Stimulated activated CD4-positive, alpha-beta T cell treated with anti-CD3 and anti-CD28 coated beads, Interleukin-4, amount 100 ng/mL, for 48 hours (primary cell): ENCODE measurements at places on chromosomes 12 and 14.

DNA sequence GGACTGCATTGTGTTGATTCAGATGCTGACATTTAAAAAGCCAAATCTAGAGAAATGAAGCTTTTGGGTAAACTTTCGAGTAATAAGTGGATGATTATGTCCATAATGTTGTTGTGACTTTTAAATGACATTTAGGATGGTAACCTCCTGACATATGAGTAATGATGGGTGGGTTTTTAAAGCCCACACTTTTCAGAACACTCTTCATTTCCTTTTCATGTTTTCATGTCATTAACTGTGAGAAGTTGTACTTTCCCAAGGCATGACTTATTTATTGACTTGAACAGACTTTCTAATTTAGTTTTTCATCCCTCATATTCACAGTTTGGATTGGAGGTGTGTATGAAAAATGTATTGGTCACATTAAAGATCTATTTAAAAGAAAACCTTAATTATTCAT lies 35.5 kb downstream of the RGS6 start:
- DNase-seq, result no peak

DNA sequence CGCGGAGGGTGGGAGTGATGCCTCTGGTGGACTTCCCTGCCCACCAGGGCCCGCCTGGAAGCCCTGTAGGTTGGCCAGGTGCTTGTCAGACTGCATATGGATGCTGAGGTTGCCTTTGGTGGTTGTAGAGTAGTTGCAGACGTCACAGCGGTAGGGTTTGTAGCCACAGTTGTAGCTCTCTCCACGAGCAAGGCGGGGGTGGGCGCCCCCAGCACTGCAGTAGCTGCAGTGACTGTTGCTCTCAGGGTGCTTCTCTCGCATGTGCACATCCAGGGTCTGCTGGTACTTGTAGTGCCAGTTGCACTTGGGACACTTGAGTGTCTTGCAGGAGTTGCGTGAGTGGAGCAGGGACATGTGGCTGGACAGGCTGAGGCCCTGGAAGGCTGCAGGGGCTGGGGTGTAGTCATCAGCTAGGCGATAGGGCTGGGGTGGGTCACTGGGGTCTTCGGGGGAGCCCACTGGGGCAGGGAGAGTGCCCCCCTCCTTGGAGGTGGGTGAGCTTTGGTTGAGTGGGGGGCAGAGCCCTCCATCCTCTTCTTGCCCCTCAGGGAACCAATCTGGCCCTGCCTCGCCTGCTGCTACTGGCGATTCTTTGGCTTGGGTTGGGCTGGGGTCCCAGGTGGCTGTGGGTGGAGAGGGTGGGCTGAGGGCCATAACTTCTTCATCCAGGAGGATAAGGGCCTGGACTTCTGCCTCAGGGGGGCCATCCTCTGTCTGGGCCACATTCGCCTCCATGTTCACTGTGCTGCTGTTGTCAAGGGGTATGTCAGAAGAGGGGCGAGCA lies 17.7 kb downstream of the ZFHX2 start:
- DNase-seq, result no peak

DNA sequence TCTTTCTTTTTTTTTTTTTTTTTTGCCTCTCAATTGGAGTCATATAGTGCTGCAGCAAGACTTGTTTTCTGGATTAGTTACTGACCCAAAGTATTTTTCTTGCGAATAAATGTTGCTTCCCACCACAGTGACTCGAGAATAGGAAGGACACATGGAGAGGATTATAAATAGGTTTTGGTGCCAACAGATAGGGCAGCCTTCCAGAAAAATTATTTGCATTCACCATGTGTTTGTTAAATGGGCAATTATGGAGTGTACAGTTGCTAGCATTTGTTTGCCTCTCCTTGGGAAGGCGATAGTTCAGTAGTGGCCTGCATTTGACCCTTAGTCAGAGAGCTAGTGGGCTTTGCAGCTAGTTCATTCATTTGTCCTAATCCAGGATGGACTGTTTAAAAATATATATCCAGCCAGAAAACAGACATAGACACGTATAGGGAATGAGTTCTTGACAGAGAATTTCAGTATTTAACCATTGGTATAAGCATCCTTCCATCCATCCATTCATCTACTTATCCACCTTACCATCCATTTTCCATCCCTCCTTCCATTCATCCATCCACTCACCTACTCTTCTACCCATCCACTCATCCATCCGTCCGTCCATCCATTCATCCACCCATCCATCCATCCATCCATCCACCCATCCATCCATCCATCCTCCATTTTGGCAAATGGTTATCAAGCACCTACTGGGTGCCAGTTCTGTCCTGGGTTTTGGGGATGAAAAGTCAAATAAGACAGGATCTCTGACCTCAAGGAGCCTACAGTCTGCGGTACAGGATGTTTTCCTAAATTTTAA lies 67.5 kb downstream of the CHST11 start:
- DNase-seq, result no peak

DNA sequence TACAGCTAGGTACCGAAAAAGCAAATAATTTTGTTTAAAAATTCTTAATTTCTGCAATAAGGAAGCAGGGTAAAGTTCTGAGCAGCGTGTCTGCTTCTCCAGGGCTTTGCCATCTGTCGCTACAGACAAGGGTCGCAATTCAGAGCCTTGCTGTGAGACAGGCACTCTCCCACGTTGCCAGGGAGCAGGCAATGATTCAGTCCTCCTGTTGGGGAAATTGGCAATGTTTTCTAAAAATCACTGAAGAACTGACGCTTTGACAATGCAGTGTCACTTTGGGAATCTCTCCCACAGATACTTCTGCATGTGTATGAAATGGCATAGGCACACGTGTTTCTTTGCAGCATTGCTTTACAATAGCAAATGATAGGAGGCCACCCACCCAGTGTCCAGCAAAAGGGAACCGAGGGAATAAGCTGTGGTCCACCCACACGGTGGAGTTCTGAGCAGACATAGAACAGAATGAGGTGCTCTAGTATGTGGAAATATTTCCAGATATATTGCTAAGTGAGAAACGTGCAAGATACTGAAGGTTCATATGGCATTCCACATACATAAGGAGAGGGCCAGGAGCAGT lies 16.0 kb upstream of the HIP1R start:
- no peak for DNase-seq

DNA sequence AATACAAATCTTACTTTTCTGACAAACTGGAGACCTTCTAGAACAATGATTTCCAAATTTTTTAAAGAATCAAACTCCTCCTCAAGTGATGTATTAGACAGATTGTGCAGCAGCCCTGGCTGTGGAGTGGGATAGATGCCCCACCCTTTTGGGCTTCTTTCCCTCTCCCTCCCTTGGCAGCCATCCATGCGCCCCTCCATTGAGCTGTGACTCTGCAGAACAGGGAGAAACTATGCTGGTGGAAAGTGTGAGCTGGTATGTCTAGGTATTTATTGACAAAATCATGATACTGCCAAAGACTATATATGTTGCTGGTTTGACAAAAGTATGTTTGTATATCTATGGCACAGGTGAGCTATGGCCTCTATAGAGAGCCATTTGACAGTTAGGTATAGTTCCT lies 138.5 kb downstream of the KTN1 start:
- no peak for DNase-seq

DNA sequence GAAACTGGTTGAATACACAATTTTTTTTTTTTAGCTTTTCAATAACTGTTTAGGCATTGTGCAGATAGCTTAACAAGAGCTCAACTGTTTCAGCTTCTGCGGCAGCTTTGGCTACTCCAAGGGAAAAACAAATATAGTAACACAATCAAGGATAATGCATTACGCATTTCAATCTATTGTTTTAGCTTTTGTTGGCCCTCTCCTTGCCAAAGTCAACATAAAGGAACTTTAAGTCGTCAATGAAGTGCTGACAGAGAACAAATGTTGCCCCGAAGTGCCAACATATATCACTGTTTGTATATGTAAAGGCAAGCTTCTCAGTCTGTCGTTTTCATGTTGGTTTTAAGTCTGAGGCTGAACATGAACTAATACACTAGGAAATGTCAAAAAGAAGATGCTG lies 1087.4 kb upstream of the FLRT2 start:
- DNase-seq, result no peak

GRCh38 chr12:107684990-107685359 lies 624 bp upstream of the PWP1 start:
- no peak for DNase-seq

- no peak for DNase-seq
Measured at GRCh38 chr14:39434401-39434800, 2.2 kb upstream of the FBXO33 start.

DNA sequence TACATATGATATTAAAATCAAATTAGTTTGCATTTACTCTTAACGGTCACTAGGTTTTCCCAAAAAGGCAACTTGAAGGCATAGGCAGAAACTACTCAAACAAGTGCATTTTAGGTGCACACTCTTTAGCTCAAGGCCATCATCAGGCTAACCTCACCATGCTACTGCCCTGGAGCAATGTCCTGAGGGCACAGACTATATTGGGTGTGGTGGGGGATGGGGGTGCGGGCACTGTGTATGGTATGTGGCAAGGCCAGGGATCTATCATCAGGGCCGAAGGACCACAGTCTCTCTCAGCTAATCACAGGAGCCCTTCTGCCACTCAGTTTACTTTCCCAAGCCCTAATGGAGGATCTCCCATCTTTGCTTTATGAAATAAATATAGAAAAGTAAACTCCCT lies 51.9 kb downstream of the SH2B3 start:
- no peak for DNase-seq

DNA sequence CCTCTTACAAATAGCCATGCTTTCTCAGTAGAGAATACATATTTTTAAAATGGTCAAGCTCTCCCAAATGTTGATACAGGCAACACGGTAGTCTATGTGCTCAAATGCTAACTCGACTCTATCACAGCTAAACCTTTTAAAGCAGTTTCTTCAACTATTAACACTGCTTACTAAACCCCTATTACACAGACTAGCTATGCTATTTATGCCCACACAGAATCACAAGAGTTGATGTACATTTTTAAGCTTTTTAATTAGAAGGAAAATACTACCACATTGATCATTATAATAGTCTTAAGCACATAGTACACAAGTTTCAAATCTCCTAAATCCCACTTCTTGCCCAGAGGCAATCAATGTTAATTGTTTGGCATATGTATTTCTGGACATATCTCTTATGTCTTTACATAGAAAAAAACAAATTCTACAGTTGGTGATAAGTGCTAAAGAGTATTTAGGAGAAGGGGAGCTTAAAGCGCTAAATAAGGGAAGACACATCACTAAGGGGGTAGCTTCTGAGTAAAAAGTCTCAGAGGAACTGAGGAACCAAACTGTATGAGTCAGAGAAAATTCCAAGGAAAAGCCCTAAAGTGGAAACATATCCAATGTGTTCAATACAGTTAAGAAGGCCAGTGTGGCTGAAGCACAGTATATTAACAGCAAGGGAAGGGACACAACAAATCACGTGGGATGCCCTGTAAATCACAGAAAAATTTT lies 13.7 kb downstream of the HNRNPC start:
- no peak for DNase-seq

GRCh38 chr12:68611094-68611805 lies 551 bp downstream of the RAP1B start:
- no peak for DNase-seq

- DNase-seq, result no peak
Measured at GRCh38 chr12:109461846-109462756, 15.0 kb downstream of the KCTD10 start.

GRCh38 chr12:110538869-110539622 lies 36.9 kb downstream of the RAD9B start:
- DNase-seq, result no peak

DNA sequence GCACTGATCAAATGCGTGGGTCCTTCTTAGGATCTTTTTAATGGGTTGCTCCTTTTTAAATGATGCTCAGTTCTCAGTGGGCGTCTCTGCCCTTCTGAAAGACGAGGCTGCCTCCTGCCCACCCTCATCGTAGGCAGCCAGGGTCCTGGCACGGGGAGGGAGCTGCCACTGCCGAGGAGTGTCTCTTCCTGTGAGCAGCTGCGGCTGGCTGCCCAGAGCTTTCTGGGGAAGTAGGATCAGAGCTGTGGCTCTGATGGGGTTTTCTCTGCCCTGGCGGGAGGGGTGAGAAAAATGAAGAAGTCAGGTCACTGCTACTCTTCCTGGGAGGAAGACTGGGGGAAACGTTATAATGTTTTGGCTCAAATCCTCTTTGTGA lies 31.1 kb upstream of the BEGAIN start:
- DNase-seq, result no peak

DNA sequence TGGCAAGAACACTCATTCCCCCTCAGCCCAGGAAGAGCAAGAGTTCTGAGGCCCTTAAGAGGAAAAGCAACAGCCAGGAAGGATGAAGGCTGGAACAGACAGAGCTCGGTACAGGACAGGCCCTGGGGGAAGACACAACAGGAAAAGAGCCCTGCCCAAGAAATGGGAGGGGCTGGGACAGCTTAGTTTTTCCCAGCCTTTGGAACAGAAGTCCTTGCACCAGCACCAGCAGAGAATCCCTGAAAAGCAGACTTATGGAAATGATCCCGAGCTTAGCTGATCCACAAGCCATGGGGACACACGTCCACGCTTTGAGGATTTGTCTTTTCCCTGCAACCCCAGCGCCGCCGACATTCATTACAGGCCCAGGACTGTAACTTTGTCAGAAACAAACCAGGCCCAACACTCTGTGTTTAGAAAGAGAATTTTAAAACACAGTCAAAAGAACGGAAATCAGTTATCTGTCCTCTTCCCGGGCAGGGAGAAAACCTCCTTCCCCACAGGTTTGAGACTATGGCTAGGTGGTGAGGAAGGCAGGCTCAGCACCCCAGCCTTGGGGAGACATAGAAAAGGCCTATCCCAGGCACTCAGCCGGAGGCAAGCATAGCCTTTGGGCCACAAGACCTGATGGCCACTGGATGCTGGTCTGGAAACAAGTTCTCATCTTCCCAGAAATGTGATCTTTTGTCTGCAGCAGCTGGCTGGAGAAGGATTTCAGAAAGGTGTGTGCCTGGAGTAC lies 4.0 kb upstream of the AVIL start:
- DNase-seq, result no peak

DNA sequence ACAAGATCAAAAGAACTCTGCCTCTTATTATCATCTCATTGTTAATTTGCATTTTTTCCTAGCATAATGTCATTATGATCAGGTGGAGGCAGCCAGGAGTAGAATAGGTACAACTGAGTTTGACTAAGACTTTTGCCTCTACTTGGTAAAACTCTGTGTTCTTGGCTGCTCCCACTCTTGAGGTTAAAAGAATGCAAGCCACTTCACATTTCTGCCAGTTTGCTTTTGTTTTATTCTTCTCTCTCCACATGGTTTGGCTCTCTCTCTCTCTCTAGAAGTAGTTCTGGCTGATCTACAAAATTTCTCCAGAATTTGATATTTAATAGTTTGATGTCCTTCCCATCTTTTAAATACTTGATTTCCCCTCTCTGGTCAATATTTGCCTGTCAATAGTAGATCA lies 170.7 kb upstream of the E2F7 start:
- DNase-seq, result no peak

DNA sequence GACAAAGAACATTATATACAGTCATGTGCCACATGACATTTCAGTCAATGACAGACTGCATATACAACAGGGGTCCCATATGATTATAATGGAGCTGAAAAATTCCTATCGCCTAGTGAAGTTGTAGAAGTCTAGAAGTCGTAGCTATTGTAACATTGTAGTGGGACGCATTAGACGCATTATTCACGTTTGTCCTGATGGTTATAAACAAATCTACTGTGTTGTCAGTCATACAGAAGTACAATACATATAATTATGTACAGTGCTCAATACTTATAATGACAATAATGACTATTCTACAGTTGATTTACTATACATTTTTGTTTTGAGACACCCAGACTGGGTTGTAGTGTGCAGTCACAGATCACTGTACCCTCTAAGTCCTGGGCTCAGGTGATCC lies 64.1 kb upstream of the AP4S1 start:
- no peak for DNase-seq

- DNase-seq, result no peak
Measured at GRCh38 chr12:118032188-118032587, 15.7 kb downstream of the RFC5 start.

- DNase-seq, result no peak
Measured at GRCh38 chr12:45464699-45465098, 248.8 kb downstream of the ANO6 start.

- DNase-seq, result peak; percentile 5
Measured at GRCh38 chr14:63542231-63542999, 762 bp downstream of the PPP2R5E start.
